NCI-H524 (cell line): ENCODE measurements at places on chromosomes 16 and 17.

GRCh38 chr16:80303691-80304090 is 237.1 kb upstream of the DYNLRB2 start:
- no peak for DNase-seq

- no peak for DNase-seq
Observed at GRCh38 chr16:49158029-49158642, 123.5 kb downstream of the CBLN1 start.

- DNase-seq: no peak
Observed at GRCh38 chr17:19457046-19457445, 46.0 kb downstream of the RNF112 start.

DNA sequence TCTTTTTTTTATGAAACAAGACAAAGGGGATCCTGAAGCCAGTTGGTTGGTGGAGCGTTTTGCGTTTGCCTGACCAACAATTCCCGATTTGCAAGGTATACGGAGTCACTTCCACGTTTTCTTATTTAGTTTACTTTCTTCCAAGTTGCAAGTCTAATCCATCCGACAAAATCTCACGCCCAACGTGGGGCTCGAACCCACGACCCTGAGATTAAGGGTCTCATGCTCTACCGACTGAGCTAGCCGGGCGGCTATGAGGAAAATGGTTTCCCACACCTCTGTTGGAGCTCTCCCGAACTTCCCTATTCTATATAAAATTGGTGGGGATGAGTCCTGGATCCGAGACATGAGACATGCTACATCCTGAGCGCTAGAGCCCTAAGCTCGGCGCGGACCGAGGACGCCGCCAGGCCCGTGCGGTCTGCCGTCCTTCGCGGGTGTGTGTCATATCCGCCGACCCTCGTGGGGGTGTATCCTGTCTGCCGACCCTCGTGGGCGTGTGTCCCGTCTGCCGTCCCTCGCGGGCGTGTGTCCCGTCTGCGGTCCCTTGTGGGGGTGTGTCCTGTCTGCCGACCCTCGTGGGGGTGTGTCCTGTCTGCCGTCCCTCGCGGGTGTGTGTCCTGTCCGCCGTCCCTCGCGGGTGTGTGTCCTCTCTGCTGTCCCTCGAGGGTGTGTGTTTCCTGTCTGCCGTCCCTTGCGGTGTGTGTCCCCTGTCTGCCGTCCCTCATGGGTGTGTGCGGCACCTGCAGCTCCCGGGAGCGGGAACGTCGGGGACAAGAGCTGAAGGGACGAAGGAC is 22.6 kb downstream of the ZNF213 start:
- peak; percentile 98 for DNase-seq

GRCh38 chr16:31420037-31420436 is 8.1 kb downstream of the COX6A2 start:
- DNase-seq: no peak

GRCh38 chr16:60091071-60091470 is 1357.0 kb upstream of the GOT2 start:
- peak; percentile 1 for DNase-seq

DNA sequence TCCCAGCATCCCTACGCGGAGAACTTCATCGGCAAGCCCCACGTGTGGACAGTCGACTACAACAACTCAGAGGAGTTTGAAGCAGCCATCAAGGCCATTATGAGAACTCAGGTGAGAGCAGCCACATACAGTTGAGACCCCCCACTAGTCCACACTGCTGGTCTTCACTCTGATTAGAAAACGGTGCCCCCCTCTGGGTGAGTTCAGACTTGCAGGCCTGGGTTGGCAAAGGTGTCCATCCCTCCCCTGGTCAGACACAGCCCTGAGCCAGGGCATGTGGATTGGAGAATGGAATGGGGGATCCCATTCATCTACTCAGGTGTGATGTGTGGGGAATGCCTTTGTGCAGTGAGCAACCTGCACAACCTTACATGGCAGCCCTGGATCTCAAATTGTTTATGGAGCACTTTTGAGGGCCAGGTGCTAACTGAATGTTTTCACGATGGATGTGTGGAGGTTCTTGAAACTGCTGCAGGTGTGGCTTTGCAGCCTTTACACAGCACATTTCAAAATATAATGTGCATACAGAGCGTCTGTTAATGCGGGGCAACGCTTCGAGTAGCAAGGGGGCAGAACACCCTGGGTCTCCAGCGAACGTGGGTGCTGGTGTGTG is 72.6 kb downstream of the MGAT5B start:
- peak; percentile 44 for DNase-seq

GRCh38 chr16:11105038-11105903 is 150.7 kb downstream of the SOCS1 start:
- DNase-seq: peak; percentile 96

DNA sequence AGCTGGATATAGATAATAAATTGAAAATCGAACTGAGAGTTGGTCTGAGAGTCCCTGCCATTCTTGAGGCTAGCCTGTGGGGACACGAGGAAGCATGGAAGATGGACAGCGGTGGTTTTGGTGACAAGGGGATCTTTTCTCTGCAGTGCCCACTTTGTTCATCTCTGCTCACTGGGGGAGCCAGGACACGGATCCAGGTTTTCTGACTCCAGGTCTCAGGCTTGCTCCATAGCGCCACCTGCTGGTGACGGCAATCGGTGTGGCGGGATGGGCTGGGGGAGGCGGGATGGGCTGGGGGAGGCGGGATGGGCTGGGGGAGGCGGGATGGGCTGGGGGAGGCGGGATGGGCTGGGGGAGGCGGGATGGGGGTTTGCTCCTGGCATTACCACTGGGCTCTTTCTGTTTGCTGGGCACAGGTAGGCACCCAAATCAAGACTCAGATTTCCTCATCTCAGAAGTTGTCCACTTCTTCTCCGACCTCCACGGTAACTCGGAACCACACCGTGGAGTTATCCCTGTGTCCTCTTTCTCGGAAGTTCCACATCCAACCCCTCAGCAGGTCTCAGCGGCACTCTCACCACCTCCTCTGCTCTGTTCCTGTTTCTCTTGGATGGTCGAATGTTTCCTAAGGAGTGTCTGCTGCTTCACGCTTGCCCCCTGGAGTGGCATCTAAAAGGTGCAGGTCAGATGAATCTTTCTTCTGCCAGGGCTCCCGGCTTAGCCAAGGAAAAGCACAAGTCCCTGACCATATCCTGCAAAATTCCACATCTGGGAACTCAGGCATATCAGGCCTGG is 142.4 kb downstream of the CYLD start:
- DNase-seq: no peak

- no peak for DNase-seq
Observed at GRCh38 chr17:40612599-40613244, 34.9 kb downstream of the SMARCE1 start.

DNA sequence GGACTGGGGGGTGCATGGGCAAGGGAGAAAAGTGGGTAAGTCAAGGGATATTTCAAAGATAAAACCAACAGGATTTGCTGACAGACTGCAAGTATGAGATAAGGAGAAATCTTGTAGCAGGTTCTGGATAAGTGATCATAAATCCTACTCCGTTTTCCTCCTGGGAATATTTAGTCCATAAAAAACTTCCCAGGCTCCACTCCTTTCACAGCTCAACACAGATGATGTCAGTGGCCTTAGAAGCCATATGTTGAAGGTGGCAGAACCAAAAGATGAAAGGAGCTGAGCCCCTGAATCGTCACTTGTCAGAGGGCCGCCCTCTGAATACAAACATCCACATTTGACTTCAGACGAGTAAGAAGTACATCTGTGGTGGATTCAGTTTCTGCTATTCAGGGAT is 71.7 kb downstream of the GRIN2A start:
- DNase-seq: peak; percentile 14

DNA sequence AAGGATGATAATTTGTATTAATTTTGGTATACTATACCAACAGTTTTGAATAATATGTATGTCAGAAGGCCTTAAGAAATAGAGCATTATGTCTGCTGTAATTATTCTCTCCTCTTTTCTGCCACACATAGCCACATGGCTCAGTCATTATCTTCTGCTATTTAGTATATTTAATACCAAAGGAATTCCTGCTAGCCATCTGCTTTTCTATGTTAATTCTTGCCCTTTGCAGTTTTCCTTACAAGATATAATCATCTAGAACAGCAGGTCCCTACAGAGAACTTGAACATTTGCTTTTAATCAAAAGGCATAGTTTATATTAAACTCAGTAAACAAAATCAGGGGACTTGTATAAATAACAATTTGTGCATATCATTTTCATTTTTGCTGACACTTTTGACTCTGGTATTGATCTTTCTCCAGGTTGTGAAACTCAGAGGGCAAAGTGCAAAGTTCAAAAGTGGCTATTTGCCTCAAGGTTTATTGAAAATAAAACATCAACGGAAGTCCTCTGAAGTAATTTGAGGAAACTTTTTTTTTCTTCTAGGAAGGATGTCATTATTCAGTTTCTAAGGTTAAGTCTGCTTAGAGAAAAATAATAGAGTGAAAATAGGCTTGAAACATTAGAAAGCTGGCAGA is 702.0 kb downstream of the KCNJ2 start:
- DNase-seq: peak; percentile 15

- no peak for DNase-seq
Observed at GRCh38 chr17:1648173-1648962, 1.3 kb downstream of the RILP start.

GRCh38 chr16:81821436-81822128 is 42.5 kb downstream of the PLCG2 start:
- no peak for DNase-seq

DNA sequence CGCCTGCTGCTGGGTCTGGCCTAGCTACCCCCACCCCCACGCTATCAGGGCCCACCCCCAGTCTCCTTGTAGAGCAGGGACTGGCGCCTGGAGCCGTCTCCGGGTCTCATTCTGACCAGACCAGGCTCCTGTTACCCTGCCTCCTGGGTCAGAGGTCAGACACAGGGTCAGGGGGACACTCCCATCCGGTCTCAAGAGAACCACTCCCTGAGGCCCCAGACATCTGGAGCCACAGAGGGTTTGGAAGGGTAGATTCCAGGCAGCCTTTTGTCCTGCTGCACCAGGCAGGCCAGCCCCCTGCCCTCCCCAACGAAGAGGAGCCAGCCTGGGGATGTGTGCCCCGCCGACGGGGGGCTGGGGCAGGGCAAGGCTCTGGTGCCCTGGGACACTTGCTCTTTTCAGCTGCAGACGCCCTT is 944 bp upstream of the WFIKKN1 start:
- no peak for DNase-seq

DNA sequence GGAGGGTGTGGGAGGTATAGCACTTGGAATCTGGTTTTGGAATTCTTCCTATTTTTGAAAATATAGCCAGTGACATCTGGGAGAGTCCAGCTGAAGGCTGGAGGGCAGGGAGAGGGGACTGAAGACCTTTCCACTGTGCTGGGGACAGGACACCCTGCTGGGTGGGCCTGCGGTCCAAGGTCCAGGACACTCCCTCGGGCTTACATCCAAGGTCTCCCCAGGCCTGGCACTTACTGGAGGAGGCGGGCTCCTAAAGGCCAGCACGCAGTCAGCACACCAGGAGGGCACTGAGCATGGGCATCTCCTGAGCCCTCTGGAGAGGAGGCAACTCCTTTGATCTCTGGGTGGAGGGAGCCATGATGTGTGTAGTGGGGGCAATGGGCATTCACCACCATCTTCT is 35.5 kb upstream of the ETV4 start:
- no peak for DNase-seq

- peak; percentile 97 for DNase-seq
Observed at GRCh38 chr16:29995911-29996765, at the start of gene INO80E. INO80E (plus strand) TSS chr16:29996241; CDS start chr16:29996311, 70 bp downstream.

DNA sequence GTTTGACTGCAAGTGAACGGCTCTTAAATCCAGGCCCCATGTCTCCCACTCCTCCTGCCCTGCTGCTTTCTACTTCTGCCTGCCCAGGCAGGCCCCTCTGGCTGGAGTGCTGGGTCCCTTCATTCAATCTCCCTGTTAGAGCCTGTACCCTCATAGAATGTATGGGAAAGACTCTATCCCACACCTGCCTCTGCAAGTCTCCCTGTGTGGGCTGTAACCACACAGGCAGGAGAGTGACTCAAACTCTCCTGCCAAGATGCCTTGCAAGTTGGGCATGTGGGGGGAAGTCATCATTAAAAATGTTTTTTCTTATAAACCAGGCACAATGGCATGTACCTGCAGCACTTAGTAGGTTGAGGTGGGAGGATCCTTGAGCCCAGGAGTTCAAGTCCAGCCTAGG is 77.5 kb downstream of the PLXDC1 start:
- DNase-seq: peak; percentile 33

GRCh38 chr17:64056269-64057005 is 36.0 kb upstream of the ICAM2 start:
- no peak for DNase-seq

DNA sequence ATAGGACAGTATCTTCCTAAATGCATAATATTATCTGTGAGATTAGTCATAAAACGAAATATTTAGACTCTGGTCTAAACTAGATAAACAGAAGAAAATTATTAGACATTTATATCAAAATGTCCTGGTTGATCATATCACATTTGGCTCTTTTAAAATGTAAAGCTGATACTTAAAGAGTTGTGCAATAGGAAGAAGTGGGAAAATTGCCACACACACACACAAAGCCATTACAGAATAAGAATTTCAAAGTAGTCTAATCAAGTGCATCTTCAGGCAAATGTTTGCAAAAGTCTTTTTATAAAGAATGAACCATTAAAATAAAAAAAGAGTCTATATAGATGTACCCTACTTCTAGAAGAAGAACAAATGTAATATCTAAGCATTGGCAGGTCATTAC is 301.7 kb downstream of the KIF2B start:
- DNase-seq: no peak

DNA sequence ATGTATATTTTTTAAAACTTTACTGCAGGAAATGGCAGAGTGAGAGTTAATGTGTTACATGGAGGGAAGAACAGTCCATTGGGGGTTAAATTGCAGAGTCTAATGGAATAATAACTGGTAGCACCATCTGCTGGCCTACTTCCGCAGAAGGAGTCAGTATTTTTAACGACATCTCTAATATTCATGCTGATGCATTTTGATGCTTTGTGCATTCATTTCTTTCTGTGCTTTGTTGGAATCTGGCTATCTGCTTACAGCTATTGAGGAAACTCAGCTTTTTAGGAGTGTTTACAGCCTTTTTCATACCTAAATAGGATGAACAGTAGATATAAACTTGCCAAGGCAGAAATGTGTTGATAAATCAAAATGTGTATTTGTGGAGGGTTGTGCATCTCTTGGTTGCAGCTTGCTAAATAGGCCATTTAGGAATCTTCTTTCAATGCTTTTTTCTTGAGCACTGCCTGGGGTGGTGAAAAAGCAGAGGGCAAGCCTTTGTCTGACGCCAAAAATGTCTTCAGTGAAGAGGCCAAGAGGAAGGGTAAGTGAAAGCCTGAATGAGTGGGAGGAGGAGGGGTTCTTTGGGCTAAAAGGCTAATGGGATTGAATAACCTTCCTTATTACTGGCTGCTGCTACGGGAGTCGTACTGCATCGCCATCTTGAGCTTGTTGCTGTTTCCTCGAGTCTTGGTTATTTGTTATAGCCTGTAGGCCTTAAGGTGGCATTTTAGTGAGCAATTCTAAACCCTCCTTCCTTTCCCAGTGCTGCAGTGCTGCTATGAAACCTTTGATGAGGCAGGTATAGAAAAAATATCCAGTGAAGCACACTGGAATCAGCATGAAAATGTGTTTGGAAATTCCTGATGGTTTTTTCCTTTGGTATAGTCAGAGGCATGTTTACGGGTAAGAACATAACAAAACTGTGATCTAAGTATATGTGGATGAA is 153.3 kb downstream of the CHD9 start:
- DNase-seq: peak; percentile 95
